Activated T-helper 9 cell treated with anti-CD3 and anti-CD28 coated beads, Interleukin-2, amount 50 U/mL, for 16 hours (primary cell): ENCODE measurements at places on chromosomes 16 and 17.

DNA sequence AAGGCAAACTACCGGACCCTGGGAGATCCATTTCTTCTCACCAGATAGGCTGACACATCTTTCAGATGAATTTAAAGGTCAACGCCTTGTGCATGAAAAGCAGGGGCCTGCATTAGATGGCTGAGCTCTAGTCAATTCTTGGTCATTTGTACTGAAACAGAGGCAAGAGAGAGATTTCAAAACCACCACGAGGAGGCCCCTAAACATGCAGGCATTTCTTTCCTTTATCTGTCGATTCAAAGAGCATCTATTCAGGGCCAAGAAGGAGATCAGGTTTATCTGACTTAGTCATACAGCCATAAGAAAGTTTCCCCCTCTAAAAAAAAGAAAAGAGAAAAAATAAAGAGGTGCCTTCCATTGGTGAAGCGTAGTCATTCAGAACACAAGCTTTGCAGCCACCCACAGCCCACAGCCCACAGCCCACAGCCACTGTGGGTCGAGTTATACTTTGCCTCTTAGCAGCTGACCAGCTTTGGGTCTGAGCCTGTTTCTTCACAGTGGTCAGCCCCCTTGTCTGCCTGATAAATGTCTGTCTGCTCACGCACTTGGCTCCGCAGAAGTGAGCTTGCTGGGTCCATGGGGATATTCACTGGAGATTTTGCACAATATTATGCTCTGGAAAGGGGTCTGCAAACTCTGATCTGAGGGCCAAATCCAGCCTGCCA, 207.5 kb downstream of the CDH13 start:
- no peak for DNase-seq

DNA sequence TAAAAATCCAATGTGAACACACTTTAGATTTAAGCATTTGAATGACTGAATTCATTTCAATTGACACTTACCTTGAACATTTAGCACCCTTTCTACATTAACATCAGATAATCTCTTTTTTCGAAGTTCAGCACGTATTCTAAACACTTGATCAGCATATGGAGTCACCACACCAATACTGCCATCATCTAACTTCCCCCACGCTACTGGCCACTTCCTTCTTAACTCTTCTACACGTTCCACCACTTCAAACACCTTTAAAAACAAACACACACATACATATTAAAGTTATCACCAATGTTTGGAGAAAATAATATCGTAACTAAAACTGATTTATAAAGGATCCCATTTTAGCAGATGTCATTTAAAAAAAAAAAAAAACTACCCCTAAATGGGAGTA, 93.5 kb downstream of the CACNG1 start:
- no peak for DNase-seq

GRCh38 chr17:53659181-53659580, 163.5 kb upstream of the KIF2B start:
- DNase-seq: no peak

GRCh38 chr16:12558641-12559040, 245.0 kb downstream of the CPPED1 start:
- no peak for DNase-seq

- DNase-seq: no peak
These were observed 3.5 kb downstream of the GNG13 start for GRCh38 chr16:797120-797420.

DNA sequence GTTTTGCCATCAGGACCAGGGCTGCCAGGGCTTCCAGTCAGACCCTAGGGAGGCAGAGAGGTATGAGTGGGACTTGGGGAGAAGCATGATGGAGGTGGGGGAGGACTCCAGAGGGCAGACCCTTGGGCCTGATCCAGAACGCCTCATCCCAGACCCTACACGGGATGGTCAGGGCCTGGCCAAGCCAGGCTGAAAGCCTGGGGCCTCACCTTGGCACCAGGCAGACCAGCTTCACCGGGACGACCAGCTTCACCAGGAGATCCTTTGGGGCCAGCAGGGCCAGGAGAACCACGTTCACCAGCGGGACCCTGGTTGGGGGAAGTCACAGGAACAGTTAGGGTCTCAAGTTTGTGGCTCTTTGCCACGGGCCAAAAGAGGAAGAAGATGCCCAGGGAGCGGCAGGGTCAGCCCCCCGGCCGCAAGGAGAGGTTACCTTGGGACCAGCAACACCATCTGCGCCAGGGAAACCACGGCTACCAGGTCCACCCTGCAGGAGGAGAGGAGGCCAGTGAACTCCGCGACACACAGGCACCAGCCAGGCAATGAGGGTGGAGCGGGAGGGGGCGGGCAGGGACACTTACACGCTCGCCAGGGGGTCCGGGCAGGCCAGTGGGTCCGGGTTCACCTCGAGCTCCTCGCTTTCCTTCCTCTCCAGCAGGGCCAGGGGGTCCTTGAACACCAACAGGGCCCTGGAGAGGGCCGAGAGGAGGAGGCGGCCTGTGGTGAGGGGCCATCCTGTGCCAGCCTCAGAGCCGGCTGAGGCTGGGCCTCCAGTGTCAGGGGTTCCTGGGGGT, 7.1 kb downstream of the COL1A1 start:
- DNase-seq: no peak

DNA sequence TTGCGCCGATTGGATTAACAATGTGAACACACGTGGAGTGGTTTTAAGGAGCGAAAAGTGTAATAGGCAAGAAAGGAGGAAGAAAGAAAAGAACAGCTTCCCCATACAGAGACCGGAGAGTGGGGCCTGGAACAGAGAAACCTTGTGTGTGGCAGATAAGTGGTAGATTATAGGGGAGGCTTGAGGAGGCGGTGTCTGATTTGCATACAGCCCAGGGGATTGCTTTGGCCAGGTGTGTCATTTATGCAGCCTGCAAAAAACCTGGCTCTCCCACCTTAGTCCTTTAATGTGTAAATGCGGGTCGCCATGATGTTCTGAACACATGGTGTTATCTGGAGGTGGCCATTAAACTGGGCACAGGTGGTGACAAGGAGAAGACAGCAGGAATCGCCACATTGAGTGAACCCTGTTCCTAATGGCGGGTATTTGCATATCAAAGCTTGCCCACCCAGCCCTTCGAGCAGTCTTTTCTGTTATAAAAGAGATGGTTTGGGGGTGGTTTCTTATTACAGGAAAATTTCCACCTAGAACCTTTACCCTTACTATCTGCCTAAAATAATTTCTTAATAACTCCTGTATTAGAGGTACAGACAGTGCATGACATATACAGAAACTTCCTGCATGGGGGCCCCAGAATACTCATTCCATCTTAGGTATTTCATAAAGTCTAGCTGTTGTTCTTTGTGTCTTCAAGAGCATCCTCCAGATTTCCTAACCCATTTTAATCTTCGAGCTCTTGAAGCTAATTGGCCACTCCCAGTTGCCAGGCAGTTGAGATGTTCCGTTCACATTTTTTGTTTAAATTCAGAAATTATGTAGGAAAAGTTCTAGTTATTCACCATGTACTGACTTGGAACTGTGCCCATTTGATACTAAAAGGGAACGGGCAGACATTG, 292.5 kb downstream of the RBFOX1 start:
- DNase-seq: no peak

- DNase-seq: no peak
These were observed 659 bp downstream of the RPH3AL start for GRCh38 chr17:351875-352420.
